ENCODE measurements at places on chromosomes 16 and 17.

- DNase-seq: no peak
These were observed 9.0 kb downstream of the RHBDF1 start for GRCh38 chr16:63466-63865.

DNA sequence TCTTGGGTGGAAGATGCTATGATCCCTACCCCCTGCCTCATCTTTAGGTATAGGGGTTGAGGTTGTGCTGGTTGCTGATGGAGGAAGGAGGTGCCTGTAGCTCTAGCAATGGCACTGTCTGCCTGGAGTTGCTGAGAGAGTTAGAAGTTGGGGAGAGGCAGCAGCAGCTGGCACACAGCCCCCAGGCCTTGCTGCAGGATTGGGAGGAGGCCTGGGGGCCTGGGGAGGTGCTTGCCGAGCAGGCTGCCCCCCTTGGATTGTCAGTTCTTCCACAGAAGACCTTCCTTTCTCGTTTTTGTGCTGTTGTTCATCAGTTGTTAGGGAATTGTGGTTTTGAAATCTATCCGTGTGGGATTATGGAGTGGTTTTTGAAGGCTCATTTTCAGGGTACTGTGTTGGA is 52.9 kb downstream of the SEC14L1 start:
- DNase-seq: no peak

- DNase-seq: no peak
These were observed 196.6 kb downstream of the ZNF423 start for GRCh38 chr16:49659356-49659755.

DNA sequence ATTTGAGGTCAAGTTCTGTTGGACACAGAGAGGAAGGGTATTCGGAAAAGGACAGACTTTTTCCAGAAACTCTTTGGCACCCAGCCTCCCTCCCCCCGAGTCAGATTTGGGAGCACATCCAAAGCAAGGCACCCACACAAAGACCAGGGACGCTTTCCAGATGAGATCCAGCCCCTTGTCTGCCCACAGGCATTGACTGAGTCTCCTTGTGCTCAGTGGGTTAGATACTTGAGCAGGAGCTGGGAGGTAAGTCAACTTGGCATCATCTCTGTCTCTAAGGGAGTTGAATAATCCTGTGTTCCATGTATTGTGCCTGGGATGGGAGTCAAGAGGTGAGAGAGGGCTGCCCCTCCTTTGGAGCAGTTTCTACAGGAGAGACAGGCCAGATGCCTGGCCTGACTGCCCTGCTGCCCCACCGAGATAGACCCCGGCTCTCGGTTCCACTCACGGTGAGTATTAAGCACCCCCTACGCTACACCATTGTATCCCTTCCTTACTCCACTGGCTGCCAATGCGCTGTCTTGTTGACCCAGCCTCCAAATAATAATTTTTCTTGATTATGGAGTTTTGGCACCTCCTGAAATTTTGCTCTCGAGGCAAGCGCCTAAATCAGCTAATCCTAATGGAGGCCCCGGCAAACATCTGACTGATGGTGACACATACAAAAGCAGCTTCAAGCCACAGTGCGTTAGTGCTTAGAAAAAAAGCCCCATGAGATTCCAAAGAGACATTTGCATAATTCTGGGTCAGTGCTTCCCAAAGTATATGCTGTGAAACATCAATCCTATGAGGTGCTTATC is 29.6 kb upstream of the MAP3K14 start:
- DNase-seq: no peak

DNA sequence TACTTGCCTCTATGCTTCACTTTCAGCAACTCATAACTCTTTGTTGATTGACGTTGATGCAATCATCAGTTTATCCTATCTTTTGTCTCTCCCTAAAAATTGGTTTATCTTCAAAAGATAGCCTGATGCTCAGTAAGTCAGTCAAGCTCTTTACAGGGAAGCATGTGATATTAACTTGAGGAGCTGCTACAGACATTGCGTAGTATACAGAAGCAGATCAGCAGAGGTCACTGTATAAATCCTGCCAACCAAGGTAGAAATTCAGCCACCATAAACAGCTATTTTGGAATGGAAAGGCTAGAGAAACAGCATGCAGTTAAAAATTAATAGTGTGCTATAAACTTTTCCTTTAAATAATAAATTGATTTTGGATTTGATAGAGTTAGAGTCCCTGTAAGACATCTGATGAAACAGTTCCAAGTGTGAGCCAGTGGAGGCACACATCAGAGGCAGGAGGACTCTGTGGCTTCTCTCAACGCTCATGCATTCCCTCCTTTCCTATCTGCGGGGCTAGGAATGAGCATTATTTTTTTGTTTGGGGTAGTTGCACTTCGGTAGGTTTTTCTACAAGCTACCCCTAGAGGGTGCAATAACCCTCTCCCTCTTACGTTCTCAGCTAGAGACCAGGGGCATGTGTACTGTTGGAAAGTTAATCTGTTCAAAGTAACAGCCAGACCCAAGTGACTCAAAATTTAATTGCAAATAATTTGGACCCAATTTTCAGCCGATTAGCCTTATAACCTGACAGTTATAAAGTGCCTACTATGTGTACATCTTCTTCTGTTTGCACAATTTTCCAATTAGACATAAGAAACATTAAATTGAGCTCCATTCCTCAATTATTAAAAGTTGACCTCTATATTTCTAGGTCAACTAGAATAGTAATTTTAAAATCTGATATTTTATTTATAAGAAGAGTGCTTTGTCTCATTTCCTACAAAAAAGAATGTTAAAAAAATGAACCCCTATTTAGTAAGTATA is 647.7 kb upstream of the SOX9 start:
- DNase-seq: no peak

DNA sequence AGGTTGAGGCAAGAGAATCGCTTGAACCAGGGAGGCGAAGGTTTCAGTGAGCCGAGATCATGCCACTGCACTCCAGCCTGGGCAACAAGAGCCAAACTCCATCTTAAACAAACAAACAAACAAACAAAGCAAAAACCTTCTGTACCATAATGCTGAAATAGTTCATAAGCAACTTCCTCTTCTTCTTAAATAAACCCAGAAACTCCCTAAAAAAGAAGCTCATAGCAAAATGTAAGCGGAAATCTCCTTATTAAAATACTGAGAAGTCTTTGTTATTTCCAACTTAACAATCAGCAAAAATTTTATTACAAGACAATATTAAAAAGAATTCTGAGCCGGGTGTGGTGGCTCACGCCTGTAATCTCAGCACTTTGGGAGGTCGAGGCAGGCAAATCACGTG is 82.8 kb downstream of the FBXL20 start:
- no peak for DNase-seq

GRCh38 chr17:63946440-63947363 is 14.6 kb upstream of the CD79B start:
- DNase-seq: peak; percentile 2

DNA sequence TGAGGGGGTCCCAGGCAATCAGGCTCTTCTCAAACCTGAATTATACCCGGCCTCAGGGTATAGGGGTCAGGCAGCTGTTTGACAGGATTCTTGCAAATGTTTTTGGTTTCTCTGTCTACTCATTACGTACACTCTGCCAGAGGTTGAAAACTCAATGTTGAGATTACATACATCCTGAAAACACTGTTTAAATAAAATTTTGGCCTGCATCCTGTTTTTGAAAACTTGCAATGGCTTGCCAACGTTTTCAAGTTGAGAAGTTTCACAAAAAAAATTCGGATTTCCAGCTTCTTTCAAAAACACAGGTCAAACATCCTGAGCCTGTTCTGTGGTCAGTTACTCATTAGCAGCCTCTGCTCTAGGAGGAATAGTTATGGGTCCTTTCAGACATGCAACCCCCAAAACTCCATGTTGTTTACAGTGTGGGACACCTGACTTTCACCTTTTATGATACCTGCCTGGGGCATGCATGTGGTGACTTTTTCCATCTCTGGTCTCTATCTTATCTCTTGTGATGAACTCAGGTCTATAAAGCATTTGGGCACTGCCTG is 577.8 kb downstream of the WWOX start:
- no peak for DNase-seq

Data from NCI-H446 (cell line).